Activated T-cell treated with anti-CD3 and anti-CD28 coated beads, Interleukin-2, amount 50 U/mL, for 72 hours (primary cell): ENCODE measurements at places on chromosomes 12 and 14. TPM values are rescaled to one million over a fixed set of nuclear protein-coding genes. Genes with fewer than 3 reads are reported as not detected.

Gene SENP1
- total RNA-seq, result 58.4 TPM

Gene KIF26A
- total RNA-seq, result 0.25 TPM

Gene RFX4
- total RNA-seq, result not detected

Gene PTCSC3
- not detected for total RNA-seq

Gene NOVA1
- 0.44 TPM for total RNA-seq

Gene DPF3
- 0.62 TPM for total RNA-seq

Gene POMT2
- 18.1 TPM for total RNA-seq

Gene MYBPC1
- not detected for total RNA-seq

Gene OTX2
- total RNA-seq, result not detected

Gene FAM222A
- 0.55 TPM for total RNA-seq

Gene TAOK3
- 49.2 TPM for total RNA-seq

Gene KERA
- not detected for total RNA-seq

Gene FAR2
- 2.5 TPM for total RNA-seq

Gene RNF31
- 88.7 TPM for total RNA-seq

Gene SYT10
- not detected for total RNA-seq

Gene PIK3C2G
- not detected for total RNA-seq

Gene YY1
- total RNA-seq, result 99.8 TPM

Gene PSME1
- 342 TPM for total RNA-seq

Gene DTX3
- 52.7 TPM for total RNA-seq

Gene SLC2A14
- total RNA-seq, result 0.14 TPM

Gene OTOGL
- not detected for total RNA-seq

Gene POTEG
- not detected for total RNA-seq

Gene KCNH3
- 1.5 TPM for total RNA-seq

Gene EFS
- not detected for total RNA-seq

Gene SLC25A21
- total RNA-seq, result not detected

Gene BHLHE41
- not detected for total RNA-seq

Gene LRRC43
- total RNA-seq, result 1.2 TPM

Gene SLC39A9
- 93.3 TPM for total RNA-seq

Gene CCDC91
- total RNA-seq, result 17.6 TPM

Gene PROX2
- total RNA-seq, result 0.23 TPM

Gene GARIN6
- total RNA-seq, result not detected

Gene ADAMTS20
- total RNA-seq, result not detected

Gene HOXC12
- not detected for total RNA-seq

Gene KRT75
- not detected for total RNA-seq

Gene BDKRB1
- not detected for total RNA-seq

Gene ABCD2
- total RNA-seq, result 11.2 TPM

Gene TUNAR
- total RNA-seq, result not detected

Gene EPYC
- not detected for total RNA-seq

Gene SLC38A4
- 0.26 TPM for total RNA-seq

Gene AKAP6
- total RNA-seq, result 3.6 TPM

Gene SMIM41
- not detected for total RNA-seq

Gene CEBPE
- total RNA-seq, result 0.21 TPM

Gene SLC7A8
- 0.72 TPM for total RNA-seq

Gene SLC5A8
- not detected for total RNA-seq

Gene SPIC
- not detected for total RNA-seq

Gene CFAP73
- total RNA-seq, result 2.1 TPM

Gene ENTPD5
- 10.9 TPM for total RNA-seq

Gene ZDHHC22
- not detected for total RNA-seq

Gene KLRD1
- 6.6 TPM for total RNA-seq

Gene LTB4R
- 28.5 TPM for total RNA-seq

Gene ACTN1
- total RNA-seq, result 50.7 TPM

Gene CLECL1
- total RNA-seq, result 13.8 TPM

Gene KRT83
- not detected for total RNA-seq

Gene ACOT6
- total RNA-seq, result not detected

Gene NUDT4
- 93.4 TPM for total RNA-seq

Gene LRRIQ1
- not detected for total RNA-seq

Gene NID2
- 0.19 TPM for total RNA-seq
